Spinal cord (tissue), 10 donors: ENCODE measurements at places on chromosomes 4 and X. TPM values are rescaled to one million over a fixed set of nuclear protein-coding genes. Genes with fewer than 3 reads are reported as not detected.

The UCHL1 gene
- polyA plus RNA-seq: 1,287 TPM

The RHOXF2B gene
- 0.18 TPM for polyA plus RNA-seq

The RNF113A gene
- 18.5 TPM for polyA plus RNA-seq

The RHOH gene
- 1.1 TPM for polyA plus RNA-seq

The RASGEF1B gene
- polyA plus RNA-seq: 44.2 TPM

The TAB3 gene
- 28.1 TPM for polyA plus RNA-seq

The LRAT gene
- 0.80 TPM for polyA plus RNA-seq

The SPON2 gene
- polyA plus RNA-seq: 23.2 TPM

The KDR gene
- polyA plus RNA-seq: 34.9 TPM

The F11 gene
- not detected for polyA plus RNA-seq

The BRS3 gene
- polyA plus RNA-seq: 0.51 TPM

The JAKMIP1 gene
- polyA plus RNA-seq: 28.3 TPM

The SLC9B1 gene
- 3.4 TPM for polyA plus RNA-seq

The ADH1B gene
- polyA plus RNA-seq: 0.33 TPM

The CHIC1 gene
- polyA plus RNA-seq: 11.5 TPM

The ADH7 gene
- not detected for polyA plus RNA-seq

The AMOT gene
- polyA plus RNA-seq: 42.2 TPM

The ARHGAP36 gene
- polyA plus RNA-seq: 119 TPM

The MAPK10 gene
- 93.5 TPM for polyA plus RNA-seq

The RPA4 gene
- polyA plus RNA-seq: not detected

The NHS gene
- polyA plus RNA-seq: 14.1 TPM

The CFI gene
- polyA plus RNA-seq: 7.5 TPM

The SULT1E1 gene
- polyA plus RNA-seq: 19.3 TPM

The RASL11B gene
- 10.2 TPM for polyA plus RNA-seq

The HTN1 gene
- polyA plus RNA-seq: 0.08 TPM

The SOD3 gene
- polyA plus RNA-seq: 2.6 TPM

The USP27X gene
- polyA plus RNA-seq: 12.4 TPM

The FAM9C gene
- 0.38 TPM for polyA plus RNA-seq

The ZCCHC18 gene
- 28.7 TPM for polyA plus RNA-seq

The ODAPH gene
- polyA plus RNA-seq: 0.19 TPM

The THAP9 gene
- 8.3 TPM for polyA plus RNA-seq

The C1QTNF7 gene
- polyA plus RNA-seq: 1.0 TPM
